NCI-H2171 treated with DMSO at 0.1 percent for 48 hours (cell line): ENCODE measurements at places on chromosomes 16 and 17.

- peak; percentile 21 for DNase-seq
Observed at GRCh38 chr16:77971306-77972061, 50.9 kb upstream of the CLEC3A start.

GRCh38 chr16:46629331-46630219 is 8.4 kb upstream of the SHCBP1 start:
- peak; percentile 19 for DNase-seq

GRCh38 chr16:77840093-77840492 is 51.7 kb downstream of the VAT1L start:
- DNase-seq = no peak

GRCh38 chr16:29985271-29985811 is 10.1 kb downstream of the HIRIP3 start:
- DNase-seq = no peak

DNA sequence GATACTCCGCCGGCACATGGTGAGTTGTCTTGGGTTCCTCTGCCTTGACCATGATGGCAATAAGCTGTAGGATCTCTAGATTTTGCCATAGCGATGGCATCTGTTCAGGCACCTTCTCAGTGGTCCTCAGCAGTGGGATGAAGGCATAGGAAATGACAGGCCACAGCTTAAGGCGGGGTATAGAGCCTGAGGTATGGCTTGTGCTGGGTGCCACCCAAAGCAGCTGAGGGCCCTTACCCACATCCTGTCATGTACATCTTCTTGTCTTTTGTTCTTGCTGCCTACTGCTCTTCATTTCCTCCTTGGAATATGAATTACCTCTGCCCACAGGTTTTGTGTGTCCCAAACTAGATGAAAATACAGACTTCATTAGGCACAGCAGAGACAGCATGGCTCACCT is 29.5 kb downstream of the KAT7 start:
- DNase-seq = no peak

- peak; percentile 87 for DNase-seq
Observed at GRCh38 chr17:42744283-42744805, 496 bp downstream of the EZH1 start.

DNA sequence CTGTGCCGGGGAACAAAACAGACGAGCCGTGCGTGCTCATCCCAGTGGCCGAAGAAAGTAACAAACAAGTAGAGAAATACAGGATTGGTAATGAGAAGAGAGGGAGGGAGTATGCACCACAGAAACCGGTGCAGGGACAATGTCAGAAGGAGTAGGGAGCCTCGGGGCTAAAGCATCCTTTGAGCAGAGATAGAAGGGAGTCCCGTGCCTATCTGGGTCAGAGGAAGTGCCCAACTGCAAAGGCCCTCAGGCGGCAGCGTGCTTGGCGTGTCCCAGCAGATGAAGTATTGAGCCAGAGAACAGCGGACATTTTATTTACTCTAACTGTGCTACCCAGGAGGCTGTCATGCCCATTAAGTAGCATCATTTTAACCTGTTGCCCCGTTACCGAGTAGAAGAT is 114.9 kb upstream of the CACNG5 start:
- DNase-seq = no peak

- DNase-seq = no peak
Observed at GRCh38 chr16:80738521-80738920, 65.9 kb downstream of the CDYL2 start.

DNA sequence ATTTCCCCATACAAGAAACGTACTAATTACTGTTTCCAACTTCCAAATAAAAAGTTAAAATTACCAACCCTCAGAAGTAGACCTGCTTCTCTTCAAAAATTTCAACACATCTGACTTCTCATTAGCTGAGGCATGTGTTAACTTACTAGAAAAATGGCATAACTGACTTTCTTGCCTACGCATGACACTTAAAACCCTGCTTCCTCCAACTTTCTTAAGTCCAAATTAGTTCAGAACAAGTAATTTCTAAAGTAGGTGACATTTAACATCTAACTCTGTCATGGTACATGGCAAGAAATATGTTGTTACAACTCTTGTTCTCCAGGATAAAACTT is 6.7 kb downstream of the USP7 start:
- no peak for DNase-seq

DNA sequence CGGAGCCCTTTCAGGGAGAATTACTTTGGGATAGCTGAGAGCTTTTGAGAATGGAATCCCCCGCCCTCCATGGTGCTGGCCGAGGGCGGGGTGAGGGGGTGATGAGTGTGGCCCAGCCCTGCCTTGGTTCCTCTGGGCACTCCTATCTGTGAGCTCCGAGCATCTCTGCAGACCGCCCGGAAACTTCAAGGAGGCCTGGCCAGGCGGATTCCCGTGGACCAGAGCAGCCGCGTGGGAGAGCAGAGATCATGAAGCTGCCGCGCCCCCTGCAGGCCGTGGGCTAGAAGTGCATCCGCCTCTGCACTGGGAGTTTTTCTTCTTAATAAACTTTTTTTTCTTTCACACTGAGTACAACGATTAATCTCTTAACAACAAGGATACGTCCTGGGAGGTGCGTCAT is 392.9 kb upstream of the EEF2KMT start:
- DNase-seq = peak; percentile 10

- no peak for DNase-seq
Observed at GRCh38 chr17:52150935-52151334, 7.6 kb downstream of the CA10 start.

GRCh38 chr17:28763137-28763799 is 19.5 kb downstream of the TRAF4 start:
- no peak for DNase-seq

- DNase-seq = no peak
Observed at GRCh38 chr16:27771201-27771910, 221.4 kb downstream of the KATNIP start.

DNA sequence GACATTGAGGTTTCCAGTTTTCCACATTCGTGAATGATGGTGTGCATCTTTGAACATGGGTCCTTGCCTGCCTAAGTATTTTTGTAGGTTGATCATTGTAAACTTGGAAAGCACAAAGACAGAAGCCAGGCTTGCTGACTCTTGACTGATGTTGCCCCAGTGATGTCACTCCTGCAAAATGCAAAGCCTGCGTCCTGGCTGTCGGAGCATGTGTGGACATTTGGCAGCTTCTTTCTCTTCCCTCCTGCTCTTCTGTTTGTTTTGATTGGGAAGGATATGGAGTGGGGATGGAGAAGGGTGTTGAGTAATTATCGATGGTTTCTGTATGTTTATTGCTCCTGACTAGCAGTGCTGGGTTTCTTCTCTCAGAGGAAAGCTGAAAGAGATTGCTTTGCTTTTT is 3.2 kb downstream of the NDE1 start:
- DNase-seq = no peak

- DNase-seq = peak; percentile 89
Observed at GRCh38 chr17:78214016-78214705, at the start of gene BIRC5. Gene BIRC5, plus strand, starts transcription at chr17:78214253. Its CDS starts 64 bp downstream, at chr17:78214317.

DNA sequence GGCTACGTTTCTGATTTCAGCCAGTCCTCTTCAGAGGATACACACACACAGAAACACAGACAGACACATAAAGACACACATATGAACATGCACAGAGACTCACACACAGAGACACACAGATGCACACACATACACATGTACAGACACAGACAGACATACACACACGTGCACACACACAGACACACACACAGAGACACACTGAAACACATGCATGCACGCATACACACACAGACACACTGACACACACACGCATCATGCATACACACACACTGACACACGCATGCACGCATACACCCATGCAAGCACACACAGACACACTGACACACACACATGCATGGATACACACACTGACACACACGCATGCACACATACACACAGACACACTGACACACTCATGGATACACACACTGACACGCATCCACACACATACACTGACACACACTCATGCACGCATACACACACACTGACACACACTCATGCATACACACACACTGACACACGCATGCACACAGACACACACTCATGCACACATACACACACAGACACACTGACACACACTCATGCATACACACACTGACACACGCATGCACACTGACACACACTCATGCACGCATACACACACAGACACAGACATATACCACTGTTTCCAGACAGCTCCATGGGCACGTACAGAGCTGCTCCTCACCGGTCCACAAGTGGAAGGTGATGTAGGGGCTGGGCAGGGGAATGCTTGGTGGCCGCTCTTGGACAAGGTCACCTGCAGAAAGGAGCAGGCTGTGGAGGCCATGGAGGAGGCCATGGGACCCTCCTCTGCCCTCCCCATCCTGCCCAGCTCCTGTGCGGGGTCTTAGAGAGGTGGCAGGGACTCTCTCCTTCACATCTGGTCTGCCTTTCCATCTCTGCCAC is 30.1 kb upstream of the MFSD6L start:
- DNase-seq = no peak

- DNase-seq = no peak
Observed at GRCh38 chr17:75400326-75400939, 5.0 kb downstream of the GRB2 start.

DNA sequence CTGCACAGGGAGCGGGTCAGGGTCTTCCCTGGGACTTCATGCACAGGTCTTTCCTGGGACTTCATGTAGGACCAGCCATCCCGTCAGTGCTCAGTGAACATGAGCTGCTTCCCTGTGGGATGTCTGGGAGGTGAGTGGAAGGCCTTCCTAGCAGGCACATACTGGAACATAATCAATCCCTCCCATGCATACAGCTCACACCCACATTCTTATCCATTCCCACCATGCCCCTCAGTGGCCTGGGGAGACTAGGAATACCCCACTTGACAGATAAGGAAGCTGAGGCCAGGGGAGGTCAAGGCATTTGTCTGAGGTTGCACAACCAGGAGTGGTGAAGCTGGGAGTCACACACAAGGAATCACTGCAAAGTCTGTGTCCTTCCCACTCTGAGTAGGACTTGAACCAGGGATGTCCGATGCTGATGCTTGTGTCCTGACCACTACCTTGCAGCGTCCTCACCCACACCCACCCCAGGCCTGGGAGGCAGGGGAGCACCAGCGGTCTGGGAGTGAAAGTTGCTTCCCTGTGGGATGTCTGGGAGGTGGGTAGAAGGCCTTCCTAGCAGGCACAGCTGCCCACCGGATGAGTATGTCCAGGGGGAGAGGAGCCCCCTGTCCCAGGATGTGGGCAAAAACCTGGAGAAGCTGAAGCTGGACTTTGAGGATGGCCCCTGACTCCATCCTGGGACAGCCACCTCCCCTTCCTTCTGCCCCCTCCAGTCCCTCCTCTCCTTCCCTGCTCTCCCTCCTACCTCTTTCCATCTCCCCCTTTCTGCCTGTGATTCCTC is 1.0 kb upstream of the NLRC5 start:
- DNase-seq = no peak

DNA sequence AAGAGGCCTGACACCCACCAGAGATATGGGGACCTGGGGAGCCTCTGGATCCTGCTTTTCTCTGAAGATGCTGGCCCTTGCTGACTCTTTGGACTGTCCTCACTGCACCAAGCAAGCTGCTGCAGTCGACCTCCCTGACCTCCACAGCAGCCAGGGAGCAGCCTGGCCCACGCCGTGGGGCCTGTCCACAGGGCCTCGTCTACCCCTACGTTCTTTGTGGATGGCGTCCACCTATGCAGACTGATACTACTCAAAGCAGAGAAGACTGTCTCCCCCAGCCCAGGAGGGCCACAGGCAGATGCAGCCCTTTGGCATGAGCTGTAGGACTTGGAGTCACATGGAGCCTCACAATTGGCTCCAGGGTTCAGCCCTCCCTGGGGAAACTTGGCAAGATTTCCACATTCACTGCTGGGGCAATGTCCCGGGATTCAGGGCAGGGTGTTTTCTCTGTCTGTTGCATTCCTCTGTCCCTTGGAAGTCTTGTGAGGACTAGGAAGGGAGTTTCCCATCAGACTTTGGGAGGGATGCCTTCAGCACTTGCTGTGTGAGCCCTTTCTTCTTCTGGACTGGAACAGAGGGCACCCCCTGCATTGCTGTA is 152.2 kb downstream of the NTN1 start:
- no peak for DNase-seq

DNA sequence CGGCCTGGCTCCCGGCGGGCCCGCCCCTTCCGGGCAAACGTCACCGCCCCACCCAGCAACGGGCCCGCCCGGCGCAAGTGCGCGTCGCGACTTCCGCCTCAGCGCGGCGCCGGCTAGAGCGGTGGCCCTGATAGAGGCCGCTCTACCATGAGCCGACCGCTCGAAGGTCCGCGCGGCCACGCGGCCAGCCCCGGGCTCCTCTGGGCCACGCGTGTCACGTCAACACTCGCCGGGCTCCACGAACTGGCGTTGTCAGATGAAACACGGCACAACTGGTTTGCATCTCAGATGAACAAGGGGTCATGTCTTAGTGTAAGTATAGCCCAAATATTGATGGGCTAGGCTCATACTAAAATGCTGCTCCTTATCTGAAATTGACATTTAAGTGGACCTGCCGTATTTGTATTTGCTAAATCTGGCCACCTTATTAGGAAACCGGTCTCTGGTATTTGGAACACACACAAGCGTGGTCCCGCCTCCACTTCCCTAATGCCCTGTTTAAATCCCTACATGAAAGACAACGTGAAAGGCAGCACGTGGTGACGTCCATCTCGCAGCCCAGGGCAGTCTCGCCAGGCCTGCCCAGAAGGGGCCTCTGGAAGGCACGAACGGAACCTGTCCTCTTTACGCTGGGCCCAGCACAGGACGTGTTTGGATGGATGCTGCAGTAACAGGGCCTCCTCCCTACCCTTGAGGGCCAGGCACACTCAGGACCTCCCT is at the start of gene ZNF598:
Gene ZNF598, minus strand, starts transcription at position 31 of the 720 bp plus-strand sequence.
- peak; percentile 80 for DNase-seq

GRCh38 chr17:68603027-68603426 is 1.9 kb upstream of the FAM20A start:
- DNase-seq = no peak

GRCh38 chr17:66779237-66779606 is 55.7 kb upstream of the CACNG5 start:
- no peak for DNase-seq

DNA sequence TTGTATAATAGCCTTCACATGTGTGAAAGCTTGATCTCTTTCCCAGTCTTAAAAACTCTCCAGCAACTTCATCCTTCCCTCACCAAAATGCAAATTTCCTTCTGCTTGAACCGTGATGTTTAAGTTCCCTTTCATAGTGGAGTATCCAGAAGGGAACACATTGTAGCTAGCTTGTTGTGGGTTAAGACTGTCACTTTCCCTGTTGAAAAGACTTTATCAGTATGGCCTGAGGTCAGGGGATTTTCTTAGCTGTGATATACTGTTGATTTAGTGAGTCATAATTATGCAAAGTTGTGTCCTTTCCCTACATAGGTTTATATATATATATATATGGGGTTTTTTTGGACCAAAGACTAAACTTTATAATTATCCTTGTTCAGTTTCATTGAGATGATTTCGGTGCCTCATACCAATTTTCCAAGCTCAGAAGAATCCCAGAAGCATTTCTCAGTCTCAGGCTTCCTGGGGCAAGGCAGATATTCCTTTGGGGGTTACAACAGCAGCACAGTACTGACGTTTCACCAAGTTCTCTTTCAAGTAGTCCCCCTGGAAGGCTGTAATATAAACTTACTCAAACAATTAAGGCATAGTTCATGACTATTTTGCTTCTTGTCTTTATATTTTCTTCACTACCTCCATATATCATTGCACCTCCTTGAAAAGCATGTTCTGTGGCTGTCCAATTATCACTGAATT is 35.7 kb downstream of the ESRP2 start:
- DNase-seq = no peak
